ENCODE measurements at places on chromosomes 7 and 10.

- DNase-seq = no peak
These were observed 316.6 kb upstream of the TMEM229A start for GRCh38 chr7:124349443-124349842.

DNA sequence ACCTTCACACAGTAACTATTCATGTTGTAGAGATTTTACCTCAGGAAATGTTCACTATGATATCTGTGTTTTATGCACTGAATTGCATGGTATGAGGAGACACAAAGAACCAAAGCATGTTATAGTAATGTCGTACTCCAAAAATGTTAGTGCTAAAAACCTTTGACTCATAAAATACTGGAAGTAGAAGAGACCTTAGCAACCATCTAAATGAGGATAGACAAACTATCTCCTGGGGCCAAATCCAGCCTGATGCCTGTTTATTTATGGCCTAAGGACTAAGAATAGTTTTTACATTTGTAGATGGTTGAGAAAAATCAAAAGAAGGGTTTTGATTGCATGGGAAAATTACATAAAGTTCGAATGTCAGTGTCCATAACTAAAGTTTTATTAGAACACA is 535.1 kb downstream of the INHBA start:
- DNase-seq = no peak

GRCh38 chr7:130201796-130202195 is 3.4 kb downstream of the TMEM209 start:
- no peak for DNase-seq

- DNase-seq = no peak
These were observed 121.7 kb upstream of the SVIL start for GRCh38 chr10:29756451-29756850.

GRCh38 chr7:120961638-120962173 is 11.1 kb downstream of the ING3 start:
- DNase-seq = no peak

DNA sequence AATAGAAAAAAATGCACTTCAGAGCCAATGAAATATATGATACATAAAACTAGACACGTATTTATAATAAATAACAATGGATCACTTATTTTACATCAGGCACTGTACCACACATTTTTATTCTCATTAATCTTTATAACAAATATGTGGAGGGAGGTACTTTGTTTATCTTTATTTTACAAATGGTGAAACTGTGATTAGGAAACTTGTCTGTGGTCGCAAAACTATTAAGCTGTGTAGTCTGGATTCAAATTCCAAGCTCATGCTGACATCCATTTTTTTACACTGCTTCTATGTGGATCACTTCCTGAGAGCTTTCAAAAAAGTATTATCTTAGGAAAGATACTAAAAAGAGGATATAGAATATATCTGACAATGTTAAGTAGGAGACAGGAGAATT is 978.6 kb downstream of the SORCS1 start:
- no peak for DNase-seq

- DNase-seq = no peak
These were observed 743.8 kb upstream of the LRRN3 start for GRCh38 chr7:110347081-110347480.

DNA sequence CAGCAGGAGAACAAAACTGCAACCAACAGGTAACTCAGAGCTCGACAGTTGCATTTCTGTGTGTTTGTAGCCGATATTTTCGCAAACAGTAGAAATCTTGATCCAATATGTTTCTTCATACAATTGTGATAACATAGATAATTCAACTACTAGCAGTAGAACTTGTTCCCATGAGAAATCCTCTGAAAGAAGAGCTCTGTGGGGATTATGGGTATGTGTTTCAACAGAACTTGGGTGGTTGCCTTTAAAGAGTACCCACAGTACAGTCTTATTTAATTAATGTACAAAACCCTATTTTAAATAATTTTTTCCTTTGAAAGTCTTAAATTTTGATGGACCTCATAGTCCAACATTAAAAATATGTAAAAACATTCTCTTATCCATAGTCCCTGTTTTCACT is 266.1 kb downstream of the PARD3 start:
- no peak for DNase-seq

DNA sequence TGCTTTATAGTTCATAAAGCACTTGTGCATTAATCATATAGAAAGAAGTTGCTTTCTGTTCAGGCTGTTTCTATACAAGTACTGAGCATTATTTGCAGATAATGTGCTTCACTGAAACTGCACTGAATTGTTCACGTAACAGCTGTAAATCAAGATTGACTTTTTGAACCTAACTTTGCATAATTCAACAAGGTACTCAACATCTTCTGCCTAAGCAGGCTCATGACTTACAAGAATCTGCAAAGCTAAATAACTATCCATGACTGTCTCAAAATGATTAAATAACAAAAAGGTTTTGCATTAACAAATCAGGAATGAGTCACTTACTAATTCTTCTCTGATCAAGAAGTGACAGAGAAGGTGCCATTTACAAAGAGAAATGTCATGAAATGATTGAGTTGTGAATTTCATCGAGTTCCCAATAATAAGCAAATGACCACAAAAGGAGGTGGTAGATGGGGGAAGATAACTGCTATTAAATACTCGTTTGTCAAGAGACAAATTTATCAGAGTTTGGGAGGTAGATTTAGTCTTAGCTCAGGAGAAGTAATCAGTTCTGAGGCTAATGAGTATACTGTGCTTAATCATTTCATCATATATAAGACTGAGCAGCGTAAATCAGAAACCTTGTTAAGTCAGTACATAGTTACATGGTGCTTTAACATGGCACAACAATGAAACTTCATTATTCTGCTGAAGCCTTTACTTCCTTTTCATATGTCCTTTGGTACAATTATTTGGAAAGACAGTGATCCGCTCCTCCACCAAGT is 161.3 kb upstream of the LRRN3 start:
- no peak for DNase-seq

GRCh38 chr7:43931346-43931745 is 5.1 kb downstream of the UBE2D4 start:
- DNase-seq = no peak

DNA sequence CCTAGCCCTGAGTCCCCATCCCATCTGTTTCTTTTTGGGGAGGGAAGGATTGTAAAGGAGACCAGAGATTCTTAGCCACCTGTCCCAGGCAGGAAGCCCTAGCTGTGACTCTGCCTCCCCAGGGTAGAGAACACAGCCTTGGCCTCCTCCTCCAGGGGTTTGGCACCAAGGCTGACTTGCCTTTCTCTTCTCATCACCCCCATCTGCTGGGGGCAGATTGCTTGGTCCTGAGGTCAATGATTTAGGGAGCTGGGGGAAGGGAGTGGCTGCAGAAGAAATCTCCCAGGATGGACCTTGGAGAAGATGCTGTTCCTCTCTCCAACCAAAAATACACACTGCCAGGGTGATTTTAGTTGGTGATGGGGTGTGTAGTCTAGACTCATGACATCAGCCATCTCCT is 2.6 kb upstream of the MNX1 start:
- no peak for DNase-seq

- no peak for DNase-seq
These were observed 144.7 kb upstream of the INHBA start for GRCh38 chr7:41847606-41848005.

GRCh38 chr7:17206349-17206905 is 92.0 kb upstream of the AHR start:
- no peak for DNase-seq

DNA sequence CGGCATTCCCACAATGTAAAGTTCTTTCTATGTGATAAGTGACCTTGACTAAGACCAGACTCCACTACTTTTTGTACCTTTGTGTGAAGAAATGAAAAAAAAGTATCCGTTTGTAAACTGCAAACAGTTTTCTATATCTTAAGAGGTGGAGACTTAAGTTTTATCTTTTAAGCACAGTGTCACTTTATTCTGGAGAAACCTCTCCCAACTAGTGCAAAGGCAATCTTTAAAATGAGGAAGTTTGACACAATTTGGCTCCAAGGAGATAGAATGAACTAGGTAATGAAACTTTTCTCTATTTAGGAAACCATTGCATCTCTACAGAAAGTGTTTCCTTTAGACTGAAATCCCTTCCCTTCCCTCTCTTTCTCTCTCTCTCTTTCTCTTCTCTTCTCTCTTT is 122.9 kb downstream of the SAMD9 start:
- no peak for DNase-seq

- DNase-seq = no peak
These were observed 120.6 kb downstream of the RNF133 start for GRCh38 chr7:122578350-122578749.

- no peak for DNase-seq
These were observed 9.5 kb downstream of the CHST15 start for GRCh38 chr10:124083740-124084397.

DNA sequence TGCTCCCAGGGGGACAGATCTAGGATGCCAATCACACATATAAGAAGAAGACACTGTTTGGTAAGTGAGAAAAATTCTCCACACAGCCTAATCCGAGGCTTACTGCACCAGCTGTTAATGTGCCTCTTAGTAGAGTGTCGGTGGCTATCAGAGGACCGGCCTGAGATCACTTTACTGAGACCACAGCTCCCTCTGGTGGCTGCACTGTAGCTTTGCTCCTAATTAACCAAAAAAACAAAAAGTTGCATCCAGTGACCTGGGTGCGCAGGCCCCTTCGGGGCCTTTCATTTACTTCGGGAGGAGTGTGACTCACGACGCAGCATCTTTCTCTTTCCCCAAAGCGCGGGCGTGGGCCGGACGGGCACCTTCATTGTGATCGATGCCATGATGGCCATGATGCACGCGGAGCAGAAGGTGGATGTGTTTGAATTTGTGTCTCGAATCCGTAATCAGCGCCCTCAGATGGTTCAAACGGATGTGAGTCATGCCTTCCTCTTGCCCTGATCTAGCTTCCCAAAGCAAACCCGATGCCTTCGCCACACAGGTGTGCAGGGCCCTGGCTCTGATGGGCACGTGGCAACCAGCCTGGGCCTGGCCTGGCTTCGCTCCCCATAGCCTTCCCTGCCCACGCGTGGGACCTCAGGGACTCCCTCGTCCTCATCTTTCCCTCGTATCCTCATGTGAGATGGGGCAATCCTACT is 56.7 kb downstream of the MKI67 start:
- DNase-seq = no peak

DNA sequence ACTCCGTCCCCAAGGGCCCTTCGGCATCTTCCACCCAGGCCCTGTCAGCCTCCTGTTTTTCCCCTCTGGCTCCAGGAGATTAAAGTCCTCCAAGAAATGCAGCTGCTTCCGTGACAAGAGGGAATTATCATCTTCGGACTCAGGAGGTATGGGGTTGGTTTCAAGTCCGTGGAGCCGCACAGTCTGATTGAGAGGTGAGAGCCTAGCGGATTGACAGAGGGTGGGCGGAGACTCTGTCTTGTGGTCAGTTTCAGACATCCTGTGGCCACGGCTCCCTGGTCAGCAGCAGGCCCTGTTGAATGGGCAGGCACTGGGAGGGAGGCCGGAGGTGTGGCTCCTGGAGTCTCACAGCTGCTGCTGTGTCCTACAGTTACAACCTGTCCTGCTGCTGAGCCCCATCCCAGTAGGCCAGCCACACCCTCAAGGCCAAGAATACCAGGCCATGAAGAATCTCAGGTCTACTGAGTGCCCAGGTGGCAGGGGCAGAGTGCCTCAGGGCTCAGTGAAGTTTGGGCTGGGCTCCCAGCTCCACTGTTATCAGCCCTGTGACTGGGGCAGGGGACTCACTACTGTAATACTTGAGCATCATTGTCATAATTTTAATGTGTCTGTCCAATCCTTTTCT is 49.3 kb upstream of the ZNF716 start:
- no peak for DNase-seq

DNA sequence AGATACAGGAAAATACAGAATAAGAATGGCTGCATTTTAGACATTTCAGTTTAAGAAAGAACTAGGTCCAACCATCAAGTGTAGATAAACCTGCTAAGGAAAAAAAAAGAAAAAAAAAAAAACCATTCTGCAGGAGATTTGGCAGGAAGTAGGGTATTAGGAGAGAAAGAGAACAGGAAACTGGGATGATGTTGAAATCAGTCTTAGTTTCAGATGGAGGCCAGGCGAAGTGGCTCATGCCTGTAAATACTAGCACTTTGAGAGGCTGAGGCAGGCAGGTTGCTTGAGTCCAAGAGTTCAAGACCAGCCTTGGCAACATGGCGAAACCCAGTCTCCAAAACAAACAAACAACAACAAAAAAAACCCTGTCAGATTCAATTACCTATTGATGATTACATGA is 120.2 kb downstream of the RAB11FIP2 start:
- DNase-seq = no peak

DNA sequence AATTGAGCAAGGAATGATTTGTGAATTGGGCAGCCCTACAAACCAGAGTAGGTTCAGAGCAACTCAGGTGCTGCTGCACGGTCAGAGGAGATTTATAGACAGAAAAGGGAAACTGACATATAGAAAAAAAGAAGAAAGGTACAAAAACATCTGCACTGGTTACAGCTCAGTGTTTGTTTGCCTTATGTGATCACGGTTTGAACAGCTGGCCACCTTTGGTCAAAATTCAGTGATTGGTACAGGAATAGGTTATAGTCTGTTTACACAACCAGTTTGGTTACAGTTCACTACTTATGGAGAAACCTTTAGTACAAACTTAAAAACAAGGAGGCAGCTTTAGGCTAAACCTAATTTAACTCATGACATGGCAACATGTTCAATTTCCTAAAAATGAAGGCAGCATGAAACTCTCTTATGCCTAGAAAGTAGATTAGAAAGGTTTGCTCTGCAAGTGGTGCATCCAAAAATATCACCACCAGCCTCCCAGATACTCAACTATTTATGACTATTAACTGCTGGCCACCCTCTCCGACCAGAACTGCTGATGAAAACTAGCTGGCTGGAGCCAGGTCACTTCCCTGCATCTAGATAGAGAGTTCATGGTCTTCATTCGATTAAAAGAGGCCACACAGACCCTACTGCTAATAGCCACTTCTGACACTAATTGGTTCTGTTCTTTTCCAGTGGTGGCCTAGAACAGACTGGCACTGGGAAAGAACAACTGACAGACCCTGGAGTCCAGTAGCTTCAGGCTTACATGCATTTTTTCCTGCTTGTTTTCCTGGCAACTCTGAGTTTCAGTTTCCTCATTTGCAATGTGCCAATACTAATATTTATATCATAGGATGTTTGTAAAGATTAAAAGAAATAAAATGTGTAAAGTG is 548.0 kb downstream of the CCSER2 start:
- no peak for DNase-seq

GRCh38 chr7:128097211-128097731 is 66.0 kb upstream of the LRRC4 start:
- DNase-seq = no peak

DNA sequence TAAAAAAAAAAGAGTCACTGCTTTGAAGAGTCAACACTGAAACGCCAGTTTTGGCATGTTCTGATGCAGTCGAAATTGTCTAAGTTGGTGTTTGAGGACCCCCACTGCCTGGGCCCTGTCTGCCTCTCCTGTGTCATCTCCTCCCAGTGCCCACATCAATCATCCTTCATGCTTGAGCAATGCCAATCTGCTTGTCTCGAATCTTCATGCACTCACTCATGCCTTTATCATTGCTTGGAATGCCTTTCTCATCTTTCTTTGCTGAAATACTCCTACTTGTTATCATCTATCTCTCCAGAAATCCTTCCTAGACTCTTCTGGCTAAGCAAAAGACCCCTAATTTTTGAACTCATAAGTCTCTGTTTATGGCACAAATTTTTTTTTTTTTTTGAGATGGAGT is 42.1 kb upstream of the PLPP4 start:
- no peak for DNase-seq

- no peak for DNase-seq
These were observed 185.8 kb downstream of the USP6NL start for GRCh38 chr10:11425676-11426075.

- no peak for DNase-seq
These were observed 5.0 kb downstream of the TPK1 start for GRCh38 chr7:144830811-144831210.

GRCh38 chr7:157795643-157796042 is 458.8 kb downstream of the DNAJB6 start:
- no peak for DNase-seq

- DNase-seq = no peak
These were observed 305.5 kb downstream of the C7orf25 start for GRCh38 chr7:42606193-42606905.

Data from cortex of kidney (tissue), 1 donor.